Osteocyte (in vitro differentiated cells): ENCODE measurements at places on chromosomes 2 and 18. TPM values are rescaled to one million over a fixed set of nuclear protein-coding genes. Genes with fewer than 3 reads are reported as not detected.

PLA2R1 gene
- total RNA-seq: 70.1 and 78.9 TPM in 2 replicates

KCNS3 gene
- not detected in 2 replicates for total RNA-seq

DLGAP1 gene
- total RNA-seq: 0.05 TPM in 1 of 2 replicates, not detected in the other

BUB1 gene
- total RNA-seq: 6.4 and 7.3 TPM in 2 replicates

RND3 gene
- 146 and 160 TPM in 2 replicates for total RNA-seq

- peak overlapping the region; percentile 94 for H3K27ac ChIP-seq
- peaks cover 23% of the 10 kb centered on the region for H3K36me3 ChIP-seq
- no peak for DNase-seq
- H3K4me3 ChIP-seq: peak overlapping the region; percentile 94
- peaks cover 7% of the 10 kb centered on the region for H3K27me3 ChIP-seq
These were observed 1.1 kb downstream of the RNF103 start for GRCh38 chr2:86622519-86623042.

- peaks cover 13% of the 10 kb centered on the region for H3K4me1 ChIP-seq
- no peak overlapping the region for H3K27ac ChIP-seq
- peak overlapping the region; percentile 76 for H3K4me3 ChIP-seq
- DNase-seq: no peak
- no peaks in the 10 kb centered on the region for H3K36me3 ChIP-seq
These were observed 797 bp upstream of the GRHL1 start for GRCh38 chr2:9950521-9951271.

GRCh38 chr2:145415151-145415550, 895.2 kb upstream of the ZEB2 start:
- peaks cover 11% of the 10 kb centered on the region for H3K4me1 ChIP-seq
- no peaks in the 10 kb centered on the region for H3K27me3 ChIP-seq
- no peak overlapping the region for H3K4me3 ChIP-seq

DNA sequence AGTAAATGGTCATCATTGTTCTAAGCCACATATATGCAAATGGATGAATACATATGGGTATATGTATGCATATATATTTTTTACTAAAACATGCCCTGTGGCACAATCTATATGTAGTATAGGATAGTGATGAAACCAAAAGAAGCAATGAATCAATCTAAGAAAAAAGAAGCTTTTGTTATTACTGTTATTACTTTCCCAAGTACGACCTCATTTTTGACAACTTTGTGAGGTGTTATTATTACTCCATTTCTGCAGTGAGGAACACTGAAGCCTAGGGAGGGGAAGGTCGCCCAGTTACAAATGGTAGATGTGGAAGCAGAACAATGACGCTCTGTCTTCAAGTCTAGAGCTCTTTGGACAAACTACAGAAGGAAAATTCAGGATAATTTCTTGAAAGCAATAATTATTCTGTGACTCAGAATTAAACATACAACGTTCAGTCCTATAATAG, 38.3 kb downstream of the STAT4 start:
- H3K27ac ChIP-seq: no peak overlapping the region
- no peak overlapping the region for H3K4me3 ChIP-seq
- H3K36me3 ChIP-seq: no peaks in the 10 kb centered on the region
- H3K4me1 ChIP-seq: no peaks in the 10 kb centered on the region

DNA sequence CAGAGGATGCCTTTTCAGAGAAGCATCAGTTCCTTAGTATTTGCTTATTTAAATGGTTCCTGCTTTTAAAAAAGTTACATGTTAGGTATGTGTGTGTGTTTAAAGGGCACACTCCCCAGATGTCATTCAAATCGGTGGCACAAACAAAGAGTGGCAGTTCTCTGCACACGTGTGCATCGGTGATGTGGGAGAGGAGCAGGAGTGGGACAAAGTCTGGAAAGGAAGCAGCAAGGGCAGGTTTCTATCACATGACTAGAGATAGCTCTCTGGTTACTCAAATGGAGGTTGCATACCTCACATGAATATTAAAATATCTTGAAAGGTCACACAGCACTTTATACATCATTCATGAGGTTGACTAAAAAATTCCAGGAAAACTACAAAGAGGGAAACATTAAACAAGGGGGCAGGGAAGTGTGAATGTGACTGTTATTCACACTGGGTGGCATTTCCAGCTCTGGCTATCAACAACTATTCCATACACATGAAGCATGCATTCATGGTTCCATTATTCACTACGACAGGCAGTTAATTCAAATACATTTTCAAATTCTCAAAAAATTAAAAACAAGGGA, 64.7 kb downstream of the SEPTIN10 start:
- H3K4me1 ChIP-seq: peaks cover 12% of the 10 kb centered on the region
- H3K27me3 ChIP-seq: no peaks in the 10 kb centered on the region
- no peak overlapping the region for H3K27ac ChIP-seq
- DNase-seq: no peak

DNA sequence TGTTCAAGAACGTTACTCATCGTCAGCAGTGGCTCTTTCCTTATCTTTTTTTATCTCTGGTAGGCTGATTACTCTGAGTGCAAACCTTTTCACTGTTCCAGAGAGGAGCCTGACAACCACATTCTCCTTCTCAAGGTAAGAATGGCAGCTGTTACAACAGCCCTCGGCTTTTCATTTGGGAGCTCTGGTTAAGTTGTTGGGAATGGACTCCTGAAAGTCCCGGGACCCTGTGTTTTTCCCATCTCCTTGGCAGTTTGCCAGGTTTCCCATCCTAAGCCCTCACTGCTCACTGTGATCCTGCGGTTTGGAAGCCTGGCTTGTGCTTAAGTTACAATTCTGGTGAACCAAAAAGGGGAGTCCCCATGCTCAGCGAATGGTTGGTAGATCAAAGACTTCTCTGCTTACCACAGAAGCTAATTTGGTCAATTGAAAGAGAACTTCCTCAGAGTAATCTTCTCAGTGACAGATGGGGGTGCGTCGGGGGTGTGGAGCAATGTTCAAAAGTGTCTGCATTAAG, 122.3 kb downstream of the LYPD6B start:
- no peaks in the 10 kb centered on the region for H3K27me3 ChIP-seq
- H3K4me3 ChIP-seq: no peak overlapping the region
- no peaks in the 10 kb centered on the region for H3K36me3 ChIP-seq
- no peak for DNase-seq
- H3K4me1 ChIP-seq: peaks cover 12% of the 10 kb centered on the region
- H3K27ac ChIP-seq: no peak overlapping the region

DNA sequence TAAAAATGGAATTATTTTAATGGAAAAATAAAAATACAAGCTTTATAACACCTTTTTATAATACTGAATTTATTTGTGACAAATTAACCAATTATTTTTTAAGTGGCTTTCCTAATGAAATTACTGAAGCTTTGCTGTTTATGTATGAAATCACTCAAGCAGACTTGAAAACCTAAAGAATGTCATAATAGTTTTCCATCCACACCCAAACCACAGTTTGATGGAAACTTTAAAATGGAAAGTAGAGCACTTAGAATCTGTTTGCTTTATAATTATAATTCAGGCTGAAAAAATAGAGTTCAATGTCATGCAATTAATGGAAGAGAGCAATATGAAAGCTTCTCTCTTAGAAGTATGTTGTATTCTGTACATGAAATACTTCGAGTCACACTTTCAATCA, 31.6 kb upstream of the WDR75 start:
- peaks cover 69% of the 10 kb centered on the region for H3K4me1 ChIP-seq
- no peaks in the 10 kb centered on the region for H3K36me3 ChIP-seq
- H3K27me3 ChIP-seq: no peaks in the 10 kb centered on the region
- H3K27ac ChIP-seq: peak overlapping the region; percentile 94
- H3K4me3 ChIP-seq: no peak overlapping the region

DNA sequence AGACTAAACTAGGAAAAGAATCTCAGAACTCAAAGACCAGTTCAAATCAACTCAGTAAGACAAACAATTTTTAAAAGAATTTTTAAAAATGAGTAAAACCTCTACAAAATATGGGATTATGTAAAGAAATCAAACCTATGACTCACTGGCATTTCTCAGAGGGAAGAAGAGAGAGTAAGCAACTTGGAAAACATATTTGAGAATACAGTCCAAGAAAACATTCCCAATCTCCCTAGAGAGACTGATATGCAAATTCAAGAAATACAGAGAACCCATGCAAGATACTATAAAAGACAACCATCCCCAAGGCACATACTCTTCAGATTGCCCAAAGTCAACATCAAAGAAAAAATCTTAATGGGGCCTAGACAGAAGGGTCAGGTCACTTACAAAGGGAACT, 162.7 kb downstream of the WDPCP start:
- H3K27me3 ChIP-seq: no peaks in the 10 kb centered on the region
- H3K27ac ChIP-seq: no peak overlapping the region
- no peak overlapping the region for H3K4me3 ChIP-seq
- H3K36me3 ChIP-seq: peaks cover 13% of the 10 kb centered on the region

GRCh38 chr2:191218292-191218898, 26.8 kb upstream of the MYO1B start:
- H3K27ac ChIP-seq: peak overlapping the region; percentile 12
- H3K4me1 ChIP-seq: peaks cover 32% of the 10 kb centered on the region
- no peaks in the 10 kb centered on the region for H3K36me3 ChIP-seq
- DNase-seq: no peak
- no peak overlapping the region for H3K4me3 ChIP-seq

DNA sequence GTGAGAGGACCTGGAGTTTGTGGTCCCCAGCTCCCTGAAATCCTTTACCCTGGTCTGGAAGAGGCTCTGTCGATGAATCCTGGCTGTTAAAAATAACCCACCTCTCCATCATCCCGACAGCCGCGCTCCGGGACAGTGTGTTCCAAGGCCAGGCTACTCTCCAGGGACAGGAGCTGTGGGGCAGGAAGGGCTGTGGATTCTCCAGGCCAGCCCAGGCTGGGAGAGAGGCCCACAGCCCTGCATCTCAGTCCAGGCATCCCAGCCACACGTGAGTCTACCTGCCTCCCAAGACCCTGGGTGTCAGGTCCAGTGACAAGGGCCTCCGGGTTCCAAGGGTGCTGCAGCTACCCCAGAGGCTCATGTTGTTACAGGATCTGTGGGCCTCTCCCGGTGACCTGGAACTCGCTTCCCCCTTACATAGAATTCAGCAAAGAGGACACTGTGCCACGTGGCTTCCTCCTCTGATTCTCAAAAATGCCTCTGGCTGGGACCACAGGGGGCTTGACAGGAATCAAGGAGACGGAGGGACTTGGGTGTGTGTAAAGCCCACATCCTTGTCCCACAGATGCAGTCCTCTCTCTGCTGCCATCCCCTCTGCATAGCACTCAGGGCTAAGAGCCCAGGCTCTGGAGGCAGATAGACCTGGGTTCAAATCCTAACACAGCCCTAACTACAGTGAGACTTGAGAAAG, 17.3 kb downstream of the ADRA2B start:
- no peak overlapping the region for H3K27ac ChIP-seq
- no peak overlapping the region for H3K4me3 ChIP-seq
- peak; percentile 69 for DNase-seq
- H3K4me1 ChIP-seq: peaks cover 1% of the 10 kb centered on the region
- no peaks in the 10 kb centered on the region for H3K36me3 ChIP-seq

DNA sequence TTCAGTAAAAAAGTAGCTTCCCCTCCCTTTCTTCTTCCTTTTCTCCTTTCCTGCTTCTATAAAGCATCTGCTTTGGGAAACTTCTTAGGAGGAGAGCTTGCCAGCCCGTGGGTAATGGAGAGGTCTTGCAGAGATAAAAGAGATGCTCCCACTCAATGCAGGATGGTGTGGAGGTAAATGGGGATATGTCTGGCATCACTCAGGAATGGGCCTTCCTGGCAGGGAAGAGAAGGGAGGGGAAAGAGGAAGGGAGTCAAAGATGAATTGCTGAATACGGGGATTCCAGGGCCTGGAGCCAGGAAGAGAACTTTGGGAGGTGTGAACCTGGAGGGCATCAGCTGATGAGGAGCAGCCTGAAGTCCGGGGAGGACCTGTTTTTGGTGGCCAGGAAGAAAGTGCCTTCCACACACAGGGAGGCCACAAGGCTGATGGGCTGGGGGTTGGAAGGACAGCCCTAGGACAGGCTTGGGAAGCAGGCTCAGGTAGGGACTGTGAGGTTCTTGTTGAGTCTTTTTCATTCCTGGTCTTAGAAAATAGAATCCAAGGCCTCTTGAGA, 25.2 kb downstream of the IL1B start:
- no peaks in the 10 kb centered on the region for H3K36me3 ChIP-seq
- H3K27me3 ChIP-seq: no peaks in the 10 kb centered on the region
- DNase-seq: no peak
- H3K4me3 ChIP-seq: no peak overlapping the region
- peaks cover 43% of the 10 kb centered on the region for H3K4me1 ChIP-seq

GRCh38 chr18:50161597-50162205, 33.2 kb downstream of the MYO5B start:
- no peaks in the 10 kb centered on the region for H3K4me1 ChIP-seq
- no peaks in the 10 kb centered on the region for H3K36me3 ChIP-seq
- DNase-seq: no peak
- peaks cover 14% of the 10 kb centered on the region for H3K27me3 ChIP-seq

DNA sequence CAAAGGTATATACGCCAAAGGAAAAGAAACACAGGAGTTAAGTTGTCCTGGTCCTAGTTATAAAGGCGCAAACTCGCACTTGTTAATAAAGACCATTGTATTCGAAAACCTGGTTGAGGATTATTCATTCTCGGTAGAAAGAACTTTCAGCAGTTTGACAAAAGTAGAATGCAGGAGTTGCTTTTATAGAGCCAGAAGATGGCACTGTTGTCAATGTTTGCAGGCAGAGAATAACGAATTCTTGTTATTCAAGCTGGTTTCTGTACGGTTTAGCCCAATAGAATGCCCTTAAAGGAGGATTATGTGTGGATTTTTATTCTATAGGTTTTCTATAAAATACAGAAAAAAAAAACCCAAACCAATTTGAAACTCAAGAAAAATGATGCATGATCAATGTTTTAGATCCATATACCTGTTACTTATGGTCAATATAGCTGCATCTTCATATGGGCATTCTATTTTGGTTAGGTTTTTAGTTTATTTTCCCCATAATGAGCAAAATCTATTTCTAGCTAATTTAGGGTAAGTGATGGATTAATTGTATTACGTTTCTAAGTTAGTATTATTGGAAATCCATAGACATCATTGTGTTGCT, 510.3 kb downstream of the PLCL1 start:
- no peaks in the 10 kb centered on the region for H3K4me1 ChIP-seq
- H3K27me3 ChIP-seq: peaks cover 53% of the 10 kb centered on the region
- DNase-seq: no peak
- no peak overlapping the region for H3K27ac ChIP-seq
- H3K36me3 ChIP-seq: no peaks in the 10 kb centered on the region
- H3K4me3 ChIP-seq: no peak overlapping the region
